ENCODE measurements at places on chromosomes 3 and 15.

DNA sequence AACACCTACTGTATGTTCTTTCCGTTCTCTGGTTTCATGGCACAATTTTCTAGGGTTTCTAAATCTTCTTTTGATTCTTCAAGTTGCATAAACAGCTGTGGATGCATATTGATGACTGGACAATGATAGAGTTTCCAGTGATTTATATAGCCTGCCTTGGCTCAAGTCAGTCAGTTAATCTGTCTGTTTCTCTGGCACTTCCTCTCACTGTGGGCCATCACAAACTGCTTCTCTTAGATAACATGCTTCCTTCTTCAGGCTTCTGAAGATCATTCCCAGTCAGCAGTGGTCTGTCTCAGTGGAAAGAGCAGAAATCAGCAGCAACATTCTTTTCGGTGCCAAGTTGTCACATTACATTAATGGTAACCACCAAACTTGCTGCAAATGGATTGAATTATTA is 207.2 kb downstream of the RYR3 start:
- DNase-seq = no peak

- DNase-seq = peak; percentile 80
These were observed 5.8 kb upstream of the RPL29 start for GRCh38 chr3:52001443-52001974.

DNA sequence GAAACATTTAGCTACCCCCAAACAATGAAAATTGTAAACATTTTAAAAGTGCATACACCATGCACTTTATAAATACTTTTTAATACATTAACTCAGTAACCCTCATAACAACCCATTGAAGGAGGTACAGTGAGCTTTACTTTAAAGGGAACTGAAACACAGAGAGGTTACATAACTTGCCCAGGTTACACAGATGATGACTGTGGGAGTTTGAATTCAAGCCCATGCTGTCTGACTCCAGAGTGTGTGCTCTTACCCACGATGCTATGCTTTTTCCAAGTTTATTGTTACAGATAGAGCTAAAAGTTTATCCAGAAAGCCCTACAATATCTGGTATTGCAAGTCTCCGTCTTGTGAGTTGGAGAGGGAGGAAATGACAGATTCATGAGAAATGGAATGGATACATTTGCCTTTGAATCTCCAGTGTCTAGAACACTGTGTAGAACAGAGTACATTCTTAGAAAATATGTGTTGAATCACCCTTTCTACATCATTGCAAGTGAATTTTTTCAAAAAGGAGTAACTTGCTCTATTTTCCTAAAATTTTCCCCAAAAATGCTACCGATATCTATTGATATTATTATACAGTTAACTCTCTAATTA is 428.3 kb downstream of the NAALADL2 start:
- DNase-seq = no peak

DNA sequence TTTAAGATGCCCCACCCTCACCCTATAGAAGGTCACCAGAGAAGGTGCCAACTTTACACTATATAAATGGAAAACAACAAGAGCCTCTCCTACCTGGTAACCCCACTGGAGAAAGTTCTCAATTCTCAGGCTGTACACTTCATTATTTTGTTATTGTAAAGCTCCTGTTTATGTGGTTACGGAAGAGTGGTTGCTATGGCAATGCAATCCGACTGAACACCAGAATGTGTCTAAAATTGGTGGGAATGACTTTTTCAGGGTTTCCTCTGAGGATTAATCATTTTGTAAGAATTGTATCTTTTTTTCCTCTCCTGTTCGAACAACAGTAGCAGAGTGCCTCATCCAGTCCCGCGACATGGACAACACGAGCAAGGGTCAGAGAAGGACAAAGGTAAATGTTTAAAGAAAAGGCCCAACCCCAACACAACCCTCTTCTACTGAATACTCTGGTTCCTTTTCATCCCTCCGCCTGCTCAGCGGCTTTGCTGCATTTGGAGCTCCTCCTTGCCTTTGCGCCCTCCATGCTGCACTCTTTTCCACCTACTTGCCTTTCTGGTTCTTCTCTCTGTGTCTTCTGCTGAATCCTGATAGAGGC is 45.3 kb downstream of the DGKG start:
- DNase-seq = no peak

DNA sequence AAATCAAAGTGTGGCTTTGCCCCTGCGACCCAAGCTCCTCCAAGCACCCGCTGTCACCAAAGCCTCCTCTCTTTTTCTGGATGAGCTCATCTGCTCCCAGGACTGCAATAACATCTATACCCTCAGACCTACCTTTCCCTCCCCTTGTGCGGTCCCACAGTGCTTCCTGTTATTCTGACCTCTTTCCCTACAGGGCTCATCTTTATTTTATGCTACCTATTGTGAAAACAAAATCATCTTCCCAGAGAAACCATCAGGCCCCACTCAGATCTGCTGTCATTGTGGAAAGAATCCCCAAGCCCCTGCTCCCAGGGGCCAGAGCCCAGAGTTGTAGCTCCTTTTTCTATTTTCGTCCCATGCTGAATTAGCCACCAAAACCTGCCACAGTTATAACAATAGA is 162.2 kb downstream of the MEIS2 start:
- no peak for DNase-seq

- DNase-seq = no peak
These were observed 807.4 kb downstream of the SQOR start for GRCh38 chr15:46442184-46442583.
